SK-N-DZ (cell line): ENCODE measurements at places on chromosomes 5 and 9.

GRCh38 chr5:75847561-75848021 is 130.4 kb upstream of the POC5 start:
- no peak for DNase-seq

- DNase-seq, result no peak
These were observed 85.7 kb downstream of the GRAMD2B start for GRCh38 chr5:126508962-126509279.

DNA sequence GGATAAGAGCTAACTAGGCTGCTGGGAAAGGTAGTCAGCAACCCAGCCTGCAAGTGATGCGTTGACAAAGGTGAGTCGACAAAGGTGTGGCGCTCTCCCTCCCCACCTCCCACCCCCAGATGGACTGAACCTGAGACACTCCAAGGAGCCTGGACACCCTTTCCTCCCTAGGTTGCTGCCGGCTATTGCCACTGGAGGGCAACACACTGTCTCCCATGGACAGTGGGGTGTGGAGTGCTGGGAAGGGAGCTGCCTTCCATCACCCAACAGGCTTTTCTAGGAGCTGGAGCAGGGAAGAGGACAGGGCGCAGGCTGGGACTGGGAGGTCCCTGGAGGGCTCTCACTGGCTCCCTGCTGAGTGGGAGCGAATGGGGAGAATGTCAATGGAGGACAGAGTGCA is 75.4 kb upstream of the ARAP3 start:
- DNase-seq, result peak; percentile 84

GRCh38 chr5:89204756-89205155 is 321.8 kb upstream of the MEF2C start:
- no peak for DNase-seq

DNA sequence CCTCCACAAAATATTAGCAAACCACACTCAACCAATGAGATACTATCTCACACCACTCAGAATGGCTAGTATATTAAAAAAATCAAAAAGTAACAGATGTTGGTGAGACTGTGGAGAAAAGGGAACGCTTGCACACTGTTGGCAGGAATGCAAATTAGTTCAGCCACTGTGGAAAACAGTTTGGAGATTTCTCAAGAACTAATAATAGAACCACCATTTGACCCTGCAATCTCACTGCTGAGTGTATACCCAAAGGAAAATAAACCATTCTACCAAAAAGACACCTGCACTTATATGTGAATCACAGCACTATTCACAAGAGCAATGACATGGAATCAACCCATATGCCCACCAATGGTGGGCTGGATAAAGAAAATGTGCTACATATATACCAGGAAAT is 393.5 kb downstream of the PDE4D start:
- DNase-seq, result no peak

DNA sequence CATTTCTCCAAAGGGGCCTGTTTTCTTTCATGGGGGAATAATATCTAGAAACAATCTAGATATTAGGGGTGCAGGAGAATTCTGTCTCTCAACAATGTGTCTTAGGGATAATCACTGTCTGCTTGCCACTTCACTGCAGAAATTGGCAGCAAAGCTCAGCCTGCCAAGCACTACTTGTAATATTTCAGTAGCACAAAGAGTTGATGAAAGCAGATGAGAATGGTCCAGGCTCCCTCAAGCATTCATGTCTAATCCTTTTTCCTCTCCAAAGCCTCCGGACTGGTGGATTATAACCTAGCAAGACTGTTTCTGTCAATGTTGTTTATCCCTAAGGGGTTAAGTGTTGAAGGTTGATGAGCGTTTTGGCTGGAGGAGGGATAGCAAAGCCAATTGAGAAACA is 13.3 kb upstream of the MPDZ start:
- DNase-seq, result no peak

DNA sequence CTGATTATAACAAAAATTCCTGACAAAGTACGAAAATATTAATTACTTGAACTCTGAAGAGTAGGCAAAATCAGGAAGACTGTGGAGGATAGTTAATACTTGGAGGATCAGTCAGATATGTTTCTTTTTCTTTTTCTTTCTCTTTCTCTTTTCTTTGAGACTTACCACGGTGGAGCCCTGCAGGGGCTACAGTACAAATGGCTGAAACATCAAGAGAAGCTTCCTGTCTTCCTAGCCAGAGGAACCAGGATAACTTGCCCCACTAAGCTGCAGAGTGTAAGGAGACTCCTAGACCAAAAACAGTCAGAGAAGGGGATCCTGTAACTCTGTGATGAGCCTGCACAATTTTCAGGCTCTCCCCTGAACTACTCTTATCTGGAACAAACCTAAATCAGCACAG is 324.6 kb upstream of the TYRP1 start:
- DNase-seq, result no peak

- no peak for DNase-seq
These were observed 87.6 kb upstream of the TMED7 start for GRCh38 chr5:115713408-115713807.

DNA sequence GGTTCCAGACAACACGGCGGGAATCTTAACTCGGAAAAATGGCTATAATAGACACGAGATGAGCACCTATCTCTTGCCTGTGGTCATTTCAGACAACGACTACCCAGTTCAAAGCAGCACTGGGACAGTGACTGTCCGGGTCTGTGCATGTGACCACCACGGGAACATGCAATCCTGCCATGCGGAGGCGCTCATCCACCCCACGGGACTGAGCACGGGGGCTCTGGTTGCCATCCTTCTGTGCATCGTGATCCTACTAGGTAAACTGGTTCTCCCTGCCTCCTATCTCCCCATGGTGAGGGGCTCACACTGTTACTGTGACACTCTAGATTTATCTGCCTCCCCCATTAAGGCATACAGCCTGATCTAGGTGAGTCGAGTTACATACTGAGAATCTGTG is 124.2 kb downstream of the CDH6 start:
- DNase-seq, result no peak

GRCh38 chr5:39808656-39809055 is 383.9 kb upstream of the DAB2 start:
- DNase-seq, result no peak

- peak; percentile 70 for DNase-seq
These were observed 7.9 kb downstream of the CCL21 start for GRCh38 chr9:34701769-34702736.

DNA sequence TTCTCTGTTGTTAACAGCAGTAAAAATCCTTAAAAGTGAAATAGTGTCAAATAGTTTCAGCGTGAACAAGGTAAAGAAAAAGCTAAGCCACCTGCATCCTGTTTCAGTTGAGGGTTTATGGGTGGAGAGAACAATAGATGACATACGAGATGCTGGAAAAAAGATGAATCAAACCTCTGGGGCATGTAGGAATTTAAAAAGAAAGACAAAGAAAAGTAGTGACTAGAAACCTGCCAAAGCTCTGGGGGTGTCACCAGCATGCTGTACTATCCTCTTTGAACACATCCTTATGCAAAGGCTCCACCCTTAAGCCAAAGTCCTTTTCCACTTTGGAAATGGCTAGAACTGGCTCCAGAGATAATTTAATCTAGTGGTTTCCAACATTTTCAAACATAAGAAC is 22.2 kb downstream of the SCAI start:
- no peak for DNase-seq

DNA sequence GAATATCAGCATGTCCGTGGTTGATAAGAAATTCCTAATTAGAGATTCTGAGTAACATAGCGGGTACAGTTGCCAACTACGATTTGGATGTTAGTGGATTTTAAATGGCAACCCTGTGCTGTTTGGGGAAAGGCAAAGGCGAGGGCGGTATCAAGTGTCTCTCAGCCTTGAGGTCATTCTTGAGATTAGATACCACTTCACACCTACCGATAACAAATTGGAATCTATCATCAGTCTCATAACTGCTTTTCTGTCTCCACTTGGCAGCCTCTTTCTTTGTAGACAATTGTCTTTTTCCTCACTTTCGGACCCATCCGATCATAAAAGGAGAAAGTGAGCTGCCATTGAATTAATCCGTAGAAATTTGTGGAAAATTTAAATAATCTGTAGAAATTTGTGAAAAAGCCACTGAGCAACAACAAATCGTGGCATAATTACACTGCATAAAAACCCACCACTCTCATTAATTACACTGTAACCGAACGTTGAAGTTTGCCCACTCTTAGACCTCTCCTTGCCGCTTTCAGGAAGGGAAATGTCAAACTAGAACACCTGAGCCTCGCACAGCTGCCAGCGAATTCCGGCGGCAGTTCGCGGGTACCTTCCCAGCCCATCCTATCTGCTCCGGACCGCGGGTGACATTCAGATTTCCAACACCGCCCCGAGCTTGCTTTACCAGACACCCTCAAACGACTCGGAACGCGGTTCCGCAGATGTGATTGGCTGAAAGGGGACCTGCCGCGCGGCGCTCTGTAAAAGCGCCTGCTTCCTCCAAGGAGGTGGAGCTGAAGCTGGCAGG is 849 bp upstream of the RGMB start:
- DNase-seq, result peak; percentile 96

- DNase-seq, result no peak
These were observed 36.6 kb downstream of the FAM114A2 start for GRCh38 chr5:154002093-154002492.

GRCh38 chr5:61551637-61552313 is 219.7 kb downstream of the ZSWIM6 start:
- DNase-seq, result no peak

- no peak for DNase-seq
These were observed 24.9 kb upstream of the CSNK1G3 start for GRCh38 chr5:123486951-123487655.

- no peak for DNase-seq
These were observed 107.5 kb downstream of the ACER2 start for GRCh38 chr9:19516348-19516747.

GRCh38 chr9:83554278-83554677 is 16.1 kb upstream of the FRMD3 start:
- DNase-seq, result no peak
